Endothelial cell of umbilical vein (primary cell): ENCODE measurements at places on chromosomes 4 and X. TPM values are rescaled to one million over a fixed set of nuclear protein-coding genes. Genes with fewer than 3 reads are reported as not detected.

DNA sequence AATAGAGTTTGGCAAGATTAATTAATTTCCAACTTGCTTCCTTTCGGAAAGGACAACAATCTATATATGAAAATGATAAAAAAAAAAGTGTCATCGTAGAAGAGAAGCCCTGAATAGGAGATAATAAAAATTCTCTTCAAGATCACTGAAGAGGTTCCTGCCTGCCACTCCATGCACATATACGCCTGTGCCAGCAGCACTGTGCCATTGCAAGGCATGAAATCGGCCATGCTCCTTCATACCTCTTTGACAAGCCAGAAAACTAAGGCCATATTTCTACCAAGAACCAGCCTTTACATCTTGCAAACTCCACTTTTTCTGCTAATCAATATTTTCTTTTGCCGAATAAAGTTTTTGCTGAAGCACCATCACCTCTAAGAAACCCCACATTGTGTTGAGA is 365.5 kb downstream of the CXXC4 start:
- no peak for DNase-seq
- H3K27me3 ChIP-seq, result no peaks in the 10 kb centered on the region
- H3K4me3 ChIP-seq, result no peak overlapping the region
- H3K27ac ChIP-seq, result no peak overlapping the region
- H3K4me1 ChIP-seq, result no peaks in the 10 kb centered on the region
- no peaks in the 10 kb centered on the region for H3K36me3 ChIP-seq

Gene PAGE1
- not detected in 2 replicates for total RNA-seq

DNA sequence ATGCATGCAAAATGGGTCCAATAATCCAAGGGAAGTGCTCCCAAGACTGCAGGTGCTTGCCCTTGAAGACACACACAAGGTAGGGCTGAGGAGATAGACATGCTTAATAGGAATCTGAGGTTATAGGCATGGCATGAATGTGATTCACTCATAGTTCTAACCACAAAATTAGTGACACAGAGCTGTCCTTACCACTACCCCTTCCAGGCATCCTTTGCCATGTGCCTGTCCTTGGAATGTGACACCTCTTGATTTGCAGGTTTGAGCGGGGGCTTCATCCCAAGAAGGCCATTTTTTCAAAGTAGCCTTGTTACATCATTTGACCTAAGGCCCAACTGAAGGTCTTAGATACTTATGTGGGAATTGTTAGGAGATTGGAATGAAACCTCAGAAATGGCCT is 112.5 kb downstream of the CCNG2 start:
- no peak for DNase-seq
- no peaks in the 10 kb centered on the region for H3K36me3 ChIP-seq
- H3K27me3 ChIP-seq, result no peaks in the 10 kb centered on the region
- H3K4me1 ChIP-seq, result no peaks in the 10 kb centered on the region
- H3K4me3 ChIP-seq, result no peak overlapping the region
- H3K27ac ChIP-seq, result no peak overlapping the region

DNA sequence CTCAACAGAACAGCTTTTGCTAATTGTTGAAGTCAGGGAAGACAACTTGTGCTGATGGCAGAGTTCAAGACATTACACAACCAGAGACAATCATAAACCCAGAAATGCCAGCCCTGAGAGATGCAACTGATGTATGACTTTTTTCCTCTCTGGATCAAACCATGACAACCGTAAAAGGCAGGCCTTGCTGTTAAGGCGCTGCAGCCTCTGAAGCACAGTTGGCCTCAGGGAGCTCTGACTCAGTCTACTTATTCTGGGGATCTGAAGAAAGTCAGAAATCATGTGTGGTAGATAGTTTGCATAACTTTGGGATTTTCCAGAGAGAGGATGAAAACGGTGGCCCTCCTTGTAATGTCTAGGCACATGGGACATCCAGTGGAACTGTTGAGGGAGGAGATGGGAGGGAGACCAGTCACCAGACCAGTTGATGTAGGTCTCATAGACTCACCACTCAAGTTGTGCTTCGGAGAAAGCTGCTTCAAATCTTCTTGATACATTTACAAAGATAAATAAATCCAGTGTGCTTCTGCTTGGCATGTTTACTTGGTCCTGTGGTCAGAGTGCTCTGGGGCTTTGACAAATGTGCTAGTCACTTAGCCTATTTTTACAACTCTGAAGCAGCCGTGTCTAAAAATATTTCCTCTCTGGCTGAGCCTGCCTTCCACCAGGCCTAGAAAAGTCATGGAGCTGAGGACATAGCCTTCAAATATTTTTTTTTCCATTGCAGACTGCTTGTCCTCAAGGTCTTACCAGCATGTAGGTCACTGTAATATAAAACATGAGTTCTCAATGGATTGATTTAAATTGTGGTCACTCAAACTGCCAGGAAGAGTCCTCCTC is 7.5 kb downstream of the HADH start:
- no peaks in the 10 kb centered on the region for H3K36me3 ChIP-seq
- H3K27ac ChIP-seq, result no peak overlapping the region
- DNase-seq, result no peak

DNA sequence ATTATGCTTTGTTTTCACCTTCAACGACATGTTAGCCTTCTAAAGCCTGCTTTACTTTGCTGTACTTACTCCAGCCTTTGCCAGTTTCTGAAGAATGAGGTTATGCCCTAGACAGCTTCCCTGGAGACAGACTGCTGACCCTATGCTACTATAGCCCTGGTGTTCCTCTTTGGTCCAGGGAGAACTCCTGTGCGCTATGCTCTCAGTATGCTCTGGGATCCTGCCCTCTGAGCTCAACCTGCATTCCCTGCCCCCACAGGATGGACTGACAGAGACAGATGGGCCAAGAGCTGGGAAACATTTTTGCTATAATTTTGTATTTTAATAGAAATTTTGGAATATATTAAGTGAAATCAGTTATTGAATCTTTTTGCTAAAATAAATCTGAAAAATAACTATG is 425.9 kb downstream of the TMA16 start:
- H3K27ac ChIP-seq, result no peak overlapping the region
- DNase-seq, result no peak
- H3K4me3 ChIP-seq, result no peak overlapping the region
- no peaks in the 10 kb centered on the region for H3K4me1 ChIP-seq
- H3K27me3 ChIP-seq, result no peaks in the 10 kb centered on the region

Gene NSUN7
- 0.18 and 0.20 TPM in 2 replicates for total RNA-seq

GRCh38 chrX:133389975-133390374 is 25.3 kb downstream of the GPC4 start:
- no peaks in the 10 kb centered on the region for H3K27me3 ChIP-seq
- no peak overlapping the region for H3K27ac ChIP-seq
- no peaks in the 10 kb centered on the region for H3K36me3 ChIP-seq
